ENCODE measurements at places on chromosomes 13 and 19. TPM values are rescaled to one million over a fixed set of nuclear protein-coding genes. Genes with fewer than 3 reads are reported as not detected.

DNA sequence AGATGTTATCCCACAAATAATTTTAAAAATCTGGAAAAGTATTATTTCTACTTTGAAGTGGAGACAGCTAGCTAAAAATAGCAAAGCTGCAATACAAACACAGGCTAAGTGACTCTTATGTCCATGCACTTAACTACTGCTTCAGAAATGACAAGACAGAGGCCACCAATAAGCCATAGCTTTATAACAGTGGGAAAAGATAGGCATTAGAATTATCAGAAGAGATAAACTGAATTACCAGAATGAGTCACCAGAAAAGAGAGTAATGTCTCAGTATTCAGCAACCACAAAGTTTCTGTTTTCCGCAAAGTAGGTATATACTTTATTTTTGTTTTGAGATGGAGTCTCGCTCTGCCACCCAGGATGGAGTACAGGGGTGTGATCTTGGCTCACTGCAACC is 17.1 kb downstream of the CLN5 start:
- no peak for DNase-seq

- DNase-seq = no peak
These were observed 9.0 kb downstream of the ABHD8 start for GRCh38 chr19:17294051-17294891.

GRCh38 chr13:35768073-35768472 is 291.6 kb upstream of the MAB21L1 start:
- DNase-seq = no peak

GRCh38 chr13:33125821-33126570 is 109.8 kb downstream of the KL start:
- DNase-seq = no peak

- no peak for DNase-seq
These were observed 136.1 kb downstream of the COL4A1 start for GRCh38 chr13:110170882-110171281.

GRCh38 chr13:113547238-113547971 is 37.1 kb upstream of the TFDP1 start:
- peak; percentile 49 for DNase-seq

- DNase-seq = peak; percentile 17
These were observed 55.4 kb upstream of the ATP12A start for GRCh38 chr13:24624801-24625231.

DNA sequence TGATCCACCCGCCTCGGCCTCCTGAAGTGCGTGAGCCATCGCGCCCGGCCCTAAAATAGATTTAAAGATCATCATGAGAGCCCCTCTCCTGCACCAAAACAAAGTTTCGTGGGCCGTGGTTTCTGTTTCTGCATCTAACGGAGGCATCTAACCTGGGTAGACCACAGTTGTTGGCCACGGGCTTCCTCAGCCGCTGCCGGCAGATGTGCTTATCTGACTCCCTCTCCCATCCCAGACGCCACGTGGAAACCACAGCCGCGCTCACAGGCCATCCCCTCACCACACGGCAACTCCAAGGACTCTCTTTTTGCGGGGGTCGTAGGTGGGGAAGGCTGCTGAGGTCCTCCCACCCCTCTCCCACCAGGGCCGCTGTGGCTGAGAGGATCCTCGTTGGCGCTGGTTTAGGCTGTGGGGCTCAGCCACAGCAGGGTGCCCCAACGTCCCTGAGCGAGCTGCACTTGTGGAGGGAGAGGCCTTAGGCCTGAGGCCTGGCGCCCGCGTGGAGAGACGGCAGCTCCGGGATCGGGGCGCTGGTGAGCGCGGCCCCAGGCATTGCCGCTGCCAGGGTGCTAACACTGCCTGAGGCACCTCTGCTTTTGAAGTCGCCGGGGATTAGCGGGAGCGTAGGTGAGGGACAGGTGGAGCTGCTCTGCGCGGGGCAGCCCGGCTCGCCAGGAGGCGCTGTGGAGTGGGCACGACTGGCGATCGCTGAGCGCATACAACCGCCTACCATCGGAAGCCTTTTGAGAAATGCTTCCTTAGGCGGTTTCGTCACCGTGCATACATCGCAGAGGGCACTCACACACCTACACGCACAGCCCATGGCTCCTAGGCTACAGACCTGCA is 8.9 kb downstream of the ZSCAN1 start:
- DNase-seq = no peak

GRCh38 chr13:103969520-103970050 is 903.4 kb upstream of the SLC10A2 start:
- no peak for DNase-seq

- DNase-seq = no peak
These were observed 6.6 kb upstream of the IFI30 start for GRCh38 chr19:18167011-18167410.

- peak; percentile 68 for DNase-seq
These were observed 18.1 kb upstream of the LRP3 start for GRCh38 chr19:33175886-33176669.

DNA sequence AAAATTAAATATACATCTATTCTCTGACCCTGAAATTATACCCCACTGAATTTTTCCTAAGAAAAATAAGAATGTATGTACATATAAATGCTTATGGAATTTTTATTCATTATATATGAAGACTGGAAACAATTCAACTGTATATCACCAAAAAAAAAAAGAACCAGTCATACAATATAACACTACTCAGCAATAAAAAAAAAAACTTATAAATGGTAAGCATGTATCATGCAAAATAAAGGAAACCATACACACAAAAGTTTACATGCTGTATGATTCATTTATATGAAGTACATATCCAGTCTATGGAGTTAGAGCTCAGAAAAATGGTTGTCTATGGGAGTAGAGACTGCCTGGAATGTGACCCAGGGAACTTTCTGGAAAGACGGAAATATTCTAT is 199.4 kb upstream of the MIR17HG start:
- no peak for DNase-seq

The ZNF552 gene
- 17.7 TPM for total RNA-seq

The CPB2 gene
- not detected for total RNA-seq

The GPR42 gene
- not detected for total RNA-seq

The TRPM4 gene
- 1,449 TPM for total RNA-seq

The ZSCAN5B gene
- not detected for total RNA-seq

The ZNF136 gene
- total RNA-seq = 25.1 TPM

The REXO1 gene
- total RNA-seq = 164 TPM

The PPAN gene
- 1.2 TPM for total RNA-seq

The F7 gene
- not detected for total RNA-seq

The C1QTNF9B gene
- not detected for total RNA-seq

The MUC16 gene
- 0.45 TPM for total RNA-seq

The HSPB6 gene
- 223 TPM for total RNA-seq

The PGLYRP2 gene
- not detected for total RNA-seq

Measured in stomach (tissue), 19 donors.